ENCODE measurements at places on chromosomes 12 and 14.

GRCh38 chr14:89165189-89166181 is 251.5 kb downstream of the FOXN3 start:
- no peak for DNase-seq

DNA sequence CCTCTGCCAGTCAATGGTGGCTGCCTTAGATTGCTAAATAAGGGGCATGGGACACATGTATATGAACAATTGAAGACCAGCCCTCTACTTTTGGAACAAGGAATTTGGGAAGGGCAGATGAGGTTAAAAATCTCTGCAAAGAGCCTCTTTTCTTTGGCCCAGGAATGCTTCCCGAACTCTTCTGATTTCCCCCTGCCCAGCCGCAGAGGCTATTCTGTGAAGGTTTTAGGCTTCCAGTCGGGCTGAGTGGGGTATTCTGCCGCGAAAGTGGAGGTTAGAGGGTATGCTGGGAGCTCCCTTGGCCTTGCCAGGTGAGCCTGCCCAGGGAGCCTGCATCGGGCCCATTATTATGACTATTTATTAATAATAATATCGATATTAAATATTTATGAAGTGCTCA is 1.2 kb downstream of the POU6F1 start:
- no peak for DNase-seq

DNA sequence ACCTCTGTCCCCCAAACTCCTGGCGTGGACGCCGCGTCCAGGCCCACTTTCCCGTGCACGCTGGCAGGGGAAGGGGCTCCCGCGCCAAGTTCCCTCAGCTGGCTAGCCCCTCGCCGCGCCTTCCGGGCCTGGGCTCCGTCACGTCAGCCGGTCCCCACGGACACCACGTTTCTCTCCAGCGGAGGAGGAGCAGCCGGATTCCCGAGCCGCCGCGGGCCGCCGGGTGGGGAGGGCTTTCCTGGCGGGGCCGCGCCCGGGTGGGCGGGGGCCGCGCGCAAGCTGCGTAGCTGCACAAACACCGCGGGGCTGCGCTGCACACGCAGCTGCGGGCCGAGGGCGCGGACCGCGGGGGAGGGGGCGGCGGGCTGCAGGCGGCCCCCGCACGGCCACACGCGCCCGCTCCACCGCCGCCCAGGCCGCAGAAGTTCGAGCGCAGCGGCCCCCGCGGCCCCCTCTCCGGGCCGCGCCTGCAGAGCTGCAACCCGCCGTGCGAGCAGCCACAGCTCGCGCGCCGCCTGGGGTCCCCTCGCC is 45.1 kb upstream of the PNMA1 start:
- DNase-seq, result peak; percentile 73

DNA sequence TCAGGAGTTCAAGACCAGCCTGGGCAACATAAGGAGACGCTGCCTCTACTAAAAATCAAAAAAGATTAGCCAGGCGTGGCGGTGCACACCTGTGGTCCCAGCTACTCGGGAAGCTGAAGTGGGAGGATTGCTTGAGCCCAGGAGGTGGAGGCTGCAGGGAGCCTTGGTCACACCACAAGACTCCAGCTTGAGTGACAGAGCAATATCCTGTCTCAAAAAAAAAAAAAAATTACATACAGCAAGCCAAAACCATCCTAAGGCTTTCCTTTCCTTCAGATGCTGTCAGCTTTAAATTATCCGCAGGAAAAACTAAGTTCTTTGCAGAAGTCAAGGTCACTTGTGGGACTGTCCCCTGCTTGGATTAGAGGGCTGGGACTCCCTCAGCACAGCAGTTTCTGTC is 1.3 kb downstream of the CS start:
- DNase-seq, result no peak

DNA sequence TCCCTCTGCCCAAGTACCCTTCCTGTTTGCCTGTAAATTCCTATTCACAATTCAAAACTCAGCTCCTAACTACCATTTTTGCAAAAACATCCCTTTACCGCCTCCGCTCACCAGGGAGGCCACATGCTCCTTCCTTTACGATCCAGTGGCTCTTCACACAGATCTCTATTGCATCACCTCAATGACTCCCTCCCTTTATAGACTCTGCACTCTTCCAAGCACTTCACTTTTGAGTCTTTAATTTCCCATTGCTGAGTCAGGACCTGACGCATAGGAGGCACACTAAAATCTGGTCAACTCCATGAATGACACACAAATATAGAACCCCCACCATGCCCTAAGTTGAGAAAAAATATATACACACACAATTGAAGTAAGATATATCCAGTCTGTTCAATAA is 45.9 kb downstream of the PPP1R13B start:
- peak; percentile 86 for DNase-seq

DNA sequence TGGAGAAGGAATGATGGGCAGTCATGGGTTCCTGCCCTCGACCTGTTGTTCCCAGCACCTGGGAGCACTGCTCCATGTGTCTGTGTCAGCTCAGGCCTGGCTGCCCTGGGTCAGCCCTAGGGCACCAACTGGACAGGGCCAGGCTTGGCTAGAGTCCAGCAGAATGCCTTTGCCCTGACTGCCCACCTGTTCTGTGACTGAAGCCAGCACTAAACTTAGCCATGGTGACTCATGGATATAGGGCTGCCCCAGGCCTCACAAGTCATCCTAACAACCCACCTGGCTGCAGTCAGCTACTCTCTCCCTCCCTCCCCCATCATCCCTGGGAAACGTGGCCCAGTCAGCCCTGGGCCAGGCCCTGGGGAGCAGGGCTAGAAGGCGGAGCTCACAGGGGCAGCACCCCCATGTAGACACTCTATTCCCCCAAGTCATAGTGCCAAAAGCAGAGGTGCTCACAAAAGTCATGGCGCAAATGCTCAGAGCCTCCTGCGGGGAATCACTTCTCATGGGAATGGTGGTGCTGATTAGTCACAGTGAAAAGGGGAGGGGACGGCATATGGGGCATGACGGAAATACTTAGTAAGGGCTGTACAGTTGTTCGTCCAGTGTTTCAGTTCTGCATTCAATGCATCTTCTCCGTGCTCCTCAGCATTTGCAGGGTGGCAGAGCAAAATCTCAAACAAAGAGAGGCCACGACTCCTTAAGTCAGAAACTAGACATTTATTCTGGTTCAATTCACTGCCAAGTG is 52.0 kb upstream of the NTF3 start:
- DNase-seq, result peak; percentile 47

- no peak for DNase-seq
These were observed 62.2 kb downstream of the GNG2 start for GRCh38 chr14:51922624-51923023.

DNA sequence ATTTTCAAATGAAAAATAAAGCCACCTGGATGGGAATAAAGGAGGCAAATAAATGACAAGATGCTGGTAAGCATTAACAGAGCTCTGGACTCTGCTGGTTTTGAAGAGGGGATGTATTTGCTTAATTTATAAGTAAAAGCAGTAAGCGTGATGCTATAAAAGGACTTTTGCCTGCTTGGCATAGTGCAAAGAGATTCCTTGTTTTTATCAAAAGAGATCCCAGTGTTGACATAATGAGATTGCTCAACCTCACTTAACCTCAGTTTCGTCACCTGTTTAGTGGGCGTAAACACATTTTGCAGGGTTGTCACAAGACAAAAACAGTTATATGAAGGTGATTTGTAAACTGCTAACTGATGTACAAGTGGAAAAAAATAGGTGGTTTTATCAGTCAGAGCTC is 13.8 kb downstream of the ASCL1 start:
- no peak for DNase-seq

- DNase-seq, result peak; percentile 30
These were observed 183.7 kb downstream of the AKAP6 start for GRCh38 chr14:32512813-32513212.

- no peak for DNase-seq
These were observed 25.3 kb downstream of the PHLDA1 start for GRCh38 chr12:76006028-76006925.

DNA sequence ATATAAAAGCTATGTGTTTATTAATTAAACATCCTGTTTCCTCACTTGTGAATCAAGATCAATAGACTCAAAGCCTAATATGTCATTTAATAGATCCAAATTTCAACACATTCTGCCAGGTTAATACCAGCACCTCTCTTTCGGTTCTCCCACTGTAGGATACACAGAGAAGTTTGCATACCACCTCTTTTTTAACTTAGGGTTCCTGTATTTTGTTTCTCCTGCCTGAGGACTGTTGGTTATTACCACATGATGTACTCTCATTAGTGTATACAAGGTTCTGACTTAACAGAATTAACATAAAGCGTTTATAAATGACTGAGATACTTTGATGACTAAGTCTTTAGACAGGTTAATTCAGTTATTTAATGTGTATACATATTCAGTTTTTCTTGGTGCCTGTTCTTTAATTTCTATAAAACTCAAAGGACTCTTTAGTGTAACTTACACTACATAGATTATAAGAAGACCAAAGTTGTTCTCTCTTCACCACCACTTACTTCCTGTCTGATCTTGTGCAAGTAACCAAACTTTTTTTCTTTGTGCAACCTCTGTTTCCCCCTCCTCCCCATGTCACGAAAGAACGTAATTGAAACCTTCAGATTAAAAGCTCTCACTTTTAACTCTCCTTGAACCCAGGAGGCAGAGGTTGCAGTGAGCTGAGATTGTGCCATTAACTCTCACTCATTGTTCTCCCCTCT is 89.8 kb upstream of the DNM1L start:
- no peak for DNase-seq

DNA sequence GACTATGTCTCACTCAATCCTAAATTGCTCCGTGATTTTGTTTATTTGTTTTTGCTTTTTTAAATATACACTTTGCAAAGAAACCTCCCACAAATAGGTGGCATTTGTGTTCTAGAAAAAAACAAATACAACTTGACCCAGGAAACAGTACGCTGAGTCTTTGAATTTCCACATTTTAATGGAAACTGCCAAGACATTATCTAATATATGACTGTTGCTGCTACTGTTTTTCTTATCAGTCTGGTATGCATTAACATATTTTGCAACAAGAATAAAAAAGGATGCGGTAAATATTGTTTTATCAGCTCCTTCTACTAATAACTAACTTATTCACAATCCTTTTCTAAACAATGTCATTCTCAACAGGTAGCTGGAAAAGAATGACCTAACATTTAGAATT is 187.4 kb downstream of the LRIG3 start:
- DNase-seq, result no peak

DNA sequence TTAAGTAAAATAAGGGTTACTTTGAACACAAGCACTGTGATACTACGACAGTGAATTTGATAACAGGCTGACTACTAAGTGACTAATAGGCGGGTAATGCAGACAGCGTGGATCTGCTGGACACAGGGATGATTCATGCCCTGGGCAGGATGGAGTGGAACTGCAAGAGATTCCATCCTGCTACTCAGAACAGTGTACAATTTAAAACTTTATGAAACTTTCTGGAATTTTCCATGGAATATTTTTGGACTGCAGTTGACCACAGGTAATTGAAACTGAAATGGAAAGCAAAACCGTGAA is 46.0 kb downstream of the YEATS4 start:
- peak; percentile 96 for DNase-seq
